T-helper 2 cell treated with Interferon-gamma antibody and Interleukin-4, amounts not matched to agents 5 μg/mL and 100 μg/mL, for 36 hours (primary cell): ENCODE measurements at places on chromosomes 5 and 9.

- DNase-seq = no peak
Measured at GRCh38 chr9:100083448-100084127, 15.2 kb downstream of the ERP44 start.

GRCh38 chr5:55982957-55983381 is 11.8 kb downstream of the IL6ST start:
- no peak for DNase-seq

DNA sequence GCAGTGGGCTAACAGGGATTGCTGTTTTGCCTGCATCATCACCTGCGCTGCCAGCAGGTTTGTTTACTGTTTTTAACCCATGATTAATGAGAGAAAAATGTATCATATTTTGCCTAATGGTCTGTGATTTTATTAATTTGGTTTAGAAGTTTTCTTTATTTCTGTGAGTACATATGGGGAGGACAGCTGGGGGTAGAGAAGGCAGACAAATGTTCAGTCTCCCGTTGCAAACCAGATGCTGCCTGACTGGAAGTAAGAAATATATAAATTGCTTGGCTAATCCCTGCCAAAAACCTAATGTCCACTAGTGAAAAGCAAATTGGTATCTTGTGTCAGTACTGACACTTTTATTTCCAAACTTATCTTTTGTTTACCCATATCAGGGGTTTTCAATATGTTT is 1766.1 kb upstream of the C9orf72 start:
- DNase-seq = no peak

DNA sequence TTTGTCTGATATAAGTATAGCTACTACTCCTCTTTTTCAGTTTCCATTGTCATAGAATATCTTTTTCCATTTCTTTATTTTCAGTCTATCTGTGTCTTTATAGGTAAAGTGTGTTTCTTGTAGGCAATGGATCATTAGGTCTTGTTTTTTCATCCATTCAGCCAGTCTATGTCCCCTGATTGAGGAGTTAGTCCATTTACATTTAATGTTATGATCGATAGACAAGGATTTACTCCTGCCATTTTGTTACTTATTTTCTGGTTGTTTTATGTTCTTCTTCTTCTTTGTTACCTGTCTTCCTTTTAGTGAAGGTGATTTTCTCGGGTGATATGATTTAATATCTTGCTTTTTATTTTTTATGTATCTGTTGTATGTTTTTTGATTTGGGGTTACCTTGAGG is 169.0 kb downstream of the BARX1 start:
- no peak for DNase-seq

GRCh38 chr5:113194125-113194524 is 217.5 kb downstream of the DCP2 start:
- DNase-seq = no peak

DNA sequence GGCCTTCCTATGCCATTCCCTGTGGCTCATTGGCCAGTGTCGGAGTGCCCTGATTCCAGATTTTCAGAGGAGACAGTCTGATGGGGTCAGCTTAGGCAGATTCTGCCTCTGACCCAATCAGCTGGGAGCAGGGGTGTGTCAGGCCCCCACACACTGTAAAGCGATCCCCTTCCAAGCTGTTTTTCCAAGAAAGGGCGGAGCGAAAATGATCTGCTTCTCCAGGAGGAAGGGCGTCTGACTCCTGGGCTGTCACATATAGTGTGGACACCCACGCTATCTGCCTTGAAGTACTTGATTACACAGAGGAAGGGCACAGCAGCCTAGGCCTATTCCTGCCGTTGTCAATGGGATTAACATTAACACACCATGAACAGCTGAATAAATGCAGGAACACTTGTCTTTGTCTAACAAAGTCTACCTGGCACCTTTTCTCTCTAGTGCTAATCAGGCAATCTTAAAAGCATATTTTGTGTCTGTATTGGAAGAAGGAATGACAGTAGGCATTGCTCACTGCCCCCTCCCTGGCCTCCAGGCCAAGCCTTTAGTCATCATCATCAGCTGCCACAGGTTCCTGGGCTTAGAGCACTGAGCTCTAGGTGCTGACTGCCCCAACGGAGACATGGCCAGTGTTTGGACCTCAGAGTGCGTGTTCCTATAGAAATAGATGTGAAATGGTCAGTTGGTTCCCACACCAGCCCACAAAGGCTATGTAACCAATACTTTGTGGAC is 218.7 kb downstream of the MELK start:
- DNase-seq = no peak

GRCh38 chr5:126107381-126107780 is 315.8 kb upstream of the GRAMD2B start:
- DNase-seq = no peak

DNA sequence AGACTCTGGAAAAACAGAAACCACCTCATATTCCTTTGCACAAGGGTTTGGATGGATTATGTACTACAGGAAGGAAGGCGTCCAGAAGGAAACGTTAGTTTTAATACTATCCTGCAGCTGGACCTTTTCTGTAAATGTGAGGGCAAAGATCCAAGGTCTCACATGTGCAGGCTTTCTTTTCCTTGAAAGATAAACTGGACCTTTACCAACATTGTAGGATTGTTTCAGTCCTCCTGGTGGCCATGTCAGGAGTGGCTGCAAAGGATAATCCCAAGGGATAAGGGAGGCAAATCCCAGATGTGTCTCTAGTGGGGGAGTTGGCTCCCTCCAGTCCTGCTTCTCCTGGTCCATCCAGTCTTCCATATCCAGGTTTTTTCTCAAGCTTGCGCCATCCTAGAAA is 397.5 kb downstream of the HTR1A start:
- DNase-seq = no peak

- no peak for DNase-seq
Measured at GRCh38 chr5:9239626-9240025, 306.2 kb downstream of the SEMA5A start.

DNA sequence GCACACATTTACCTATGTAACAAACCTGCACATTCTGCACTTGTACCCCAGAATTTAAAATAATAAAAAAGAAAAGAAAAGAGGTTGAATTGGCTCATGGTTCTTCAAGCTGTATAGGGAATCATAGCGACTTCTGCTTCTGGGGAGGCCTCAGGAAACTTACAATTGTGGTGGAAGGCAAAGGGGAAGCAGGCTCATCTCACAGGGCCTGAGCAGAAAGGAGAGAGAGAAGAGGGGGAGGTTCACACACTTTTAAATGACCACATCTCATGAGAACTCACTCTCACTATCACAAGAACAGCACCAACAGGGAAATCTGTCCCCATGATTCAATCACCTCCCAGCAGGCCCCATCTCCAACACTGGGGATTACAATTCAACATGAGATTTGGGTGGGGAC is 214.6 kb downstream of the CDK5RAP2 start:
- DNase-seq = no peak

DNA sequence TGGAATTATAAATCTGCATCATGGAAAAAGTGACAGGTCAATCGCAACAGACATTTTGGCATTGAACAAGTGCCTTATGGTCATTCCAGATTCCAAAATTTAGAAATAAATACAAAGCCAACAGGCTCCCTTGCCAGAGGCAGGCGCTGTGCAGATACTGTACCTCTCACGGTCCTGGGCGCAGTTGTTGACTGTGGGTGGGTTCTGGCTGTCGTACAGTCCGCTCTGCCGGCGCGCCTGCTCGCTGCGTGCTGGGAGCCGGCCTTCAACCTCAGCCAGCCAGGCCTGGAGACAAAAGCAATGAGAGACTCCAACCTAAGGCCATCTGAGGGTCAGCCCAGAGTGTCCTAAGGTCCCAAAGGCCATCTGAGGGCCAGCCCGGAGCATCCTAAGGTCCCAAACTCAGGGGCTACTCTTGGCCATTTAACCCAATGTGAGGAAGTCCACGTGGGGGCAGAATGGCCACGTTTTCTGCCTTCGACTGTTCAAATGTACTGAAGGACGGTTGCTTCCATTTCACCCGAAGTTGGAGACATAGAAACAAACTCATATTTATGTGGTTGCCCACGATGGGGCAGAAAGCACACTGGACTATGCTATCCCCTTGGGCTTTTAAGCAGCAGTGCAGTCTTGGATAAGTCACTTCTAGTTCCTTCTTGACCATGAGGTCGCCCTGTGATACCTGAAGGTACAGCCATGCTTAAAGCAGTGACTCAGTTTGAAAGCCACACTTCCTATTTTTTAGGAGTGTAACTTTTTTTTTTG is 65.2 kb downstream of the USP20 start:
- DNase-seq = no peak

GRCh38 chr5:134127376-134127861 is 12.9 kb downstream of the TCF7 start:
- no peak for DNase-seq

GRCh38 chr5:141743866-141744272 is 61.8 kb upstream of the ARAP3 start:
- no peak for DNase-seq

GRCh38 chr9:135550344-135550918 is 4.5 kb downstream of the OBP2A start:
- DNase-seq = no peak

DNA sequence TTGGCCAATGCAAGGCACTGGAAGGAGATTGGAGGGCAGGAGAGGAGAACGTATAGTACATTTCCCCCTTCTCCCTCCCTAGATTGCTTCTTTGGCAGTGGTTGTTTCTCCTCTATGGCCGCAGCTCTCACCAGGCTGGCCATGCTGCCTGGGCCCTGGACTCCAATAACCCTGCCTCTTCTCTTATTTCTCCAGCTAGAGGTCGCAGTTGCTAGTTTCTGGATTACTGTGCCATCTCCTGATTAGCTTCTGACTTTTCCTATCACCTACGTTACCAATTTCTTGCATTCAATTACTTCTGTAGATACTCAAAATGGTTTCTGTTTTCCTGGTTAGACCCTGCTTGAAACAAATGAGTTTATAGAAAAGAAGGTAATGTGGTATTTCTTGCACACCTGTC is 2.4 kb upstream of the MACIR start:
- no peak for DNase-seq

- DNase-seq = no peak
Measured at GRCh38 chr9:114424126-114424525, 36.3 kb upstream of the AKNA start.

DNA sequence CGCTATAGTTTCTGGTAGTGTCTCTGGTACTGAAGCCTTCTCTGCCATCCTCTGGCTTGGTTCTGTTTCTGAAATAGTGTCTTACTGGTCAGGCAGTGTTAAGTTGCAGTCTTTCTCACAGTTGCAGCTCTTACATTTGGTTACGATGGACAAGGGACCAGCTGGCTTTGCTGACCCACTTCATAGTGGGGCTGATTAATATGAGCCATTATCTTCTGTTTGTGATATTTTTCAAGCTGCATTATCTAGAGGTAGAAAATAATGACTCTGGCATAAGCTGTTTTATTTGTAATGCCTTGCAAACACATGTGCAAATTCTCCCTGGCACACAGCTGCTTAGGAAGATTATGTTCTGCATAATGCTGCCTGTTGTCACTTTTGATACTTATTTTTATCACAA is 199.1 kb downstream of the KDM4C start:
- no peak for DNase-seq

DNA sequence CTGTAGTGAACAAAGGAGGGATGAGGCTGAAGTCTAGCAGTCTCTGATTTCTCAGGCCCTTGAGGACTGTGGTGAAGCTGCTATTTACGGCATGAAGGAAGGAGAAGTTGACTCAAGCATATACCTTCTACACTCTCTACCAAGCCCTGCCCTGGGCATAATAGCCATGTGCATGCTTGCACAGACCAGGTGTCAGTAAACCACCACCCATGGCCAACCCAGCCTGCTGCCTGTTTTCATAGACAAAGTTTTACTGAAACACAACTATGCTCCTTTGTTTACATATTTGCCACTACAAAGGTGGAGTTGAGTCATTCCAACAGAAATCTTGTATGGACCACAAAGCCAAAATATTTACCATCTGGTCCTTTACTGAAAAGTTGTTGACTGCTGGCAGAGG is 126.9 kb downstream of the PAPPA start:
- no peak for DNase-seq

DNA sequence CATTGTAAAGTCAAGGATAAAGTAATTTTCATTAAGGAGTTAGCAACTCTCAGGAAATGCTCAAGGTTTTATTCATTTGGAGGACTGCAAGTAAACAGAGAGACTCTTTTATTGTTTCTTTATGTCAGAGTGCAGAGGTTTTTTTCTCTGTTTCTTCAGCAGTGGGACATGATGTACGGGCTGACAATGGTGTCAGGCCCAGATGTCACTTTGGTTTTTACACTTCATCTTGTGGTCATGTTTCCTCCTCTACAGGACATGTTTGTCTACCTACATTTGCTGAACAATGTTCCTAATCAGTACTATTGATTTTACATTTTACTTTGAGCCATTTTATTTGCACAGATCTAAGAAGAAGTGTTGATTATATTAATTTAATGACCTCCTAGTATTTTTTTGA is 72.8 kb upstream of the PARP8 start:
- DNase-seq = peak; percentile 12

- no peak for DNase-seq
Measured at GRCh38 chr5:146632620-146633322, 116.8 kb upstream of the GPR151 start.

GRCh38 chr5:140202078-140202477 is 27.1 kb downstream of the CYSTM1 start:
- no peak for DNase-seq

DNA sequence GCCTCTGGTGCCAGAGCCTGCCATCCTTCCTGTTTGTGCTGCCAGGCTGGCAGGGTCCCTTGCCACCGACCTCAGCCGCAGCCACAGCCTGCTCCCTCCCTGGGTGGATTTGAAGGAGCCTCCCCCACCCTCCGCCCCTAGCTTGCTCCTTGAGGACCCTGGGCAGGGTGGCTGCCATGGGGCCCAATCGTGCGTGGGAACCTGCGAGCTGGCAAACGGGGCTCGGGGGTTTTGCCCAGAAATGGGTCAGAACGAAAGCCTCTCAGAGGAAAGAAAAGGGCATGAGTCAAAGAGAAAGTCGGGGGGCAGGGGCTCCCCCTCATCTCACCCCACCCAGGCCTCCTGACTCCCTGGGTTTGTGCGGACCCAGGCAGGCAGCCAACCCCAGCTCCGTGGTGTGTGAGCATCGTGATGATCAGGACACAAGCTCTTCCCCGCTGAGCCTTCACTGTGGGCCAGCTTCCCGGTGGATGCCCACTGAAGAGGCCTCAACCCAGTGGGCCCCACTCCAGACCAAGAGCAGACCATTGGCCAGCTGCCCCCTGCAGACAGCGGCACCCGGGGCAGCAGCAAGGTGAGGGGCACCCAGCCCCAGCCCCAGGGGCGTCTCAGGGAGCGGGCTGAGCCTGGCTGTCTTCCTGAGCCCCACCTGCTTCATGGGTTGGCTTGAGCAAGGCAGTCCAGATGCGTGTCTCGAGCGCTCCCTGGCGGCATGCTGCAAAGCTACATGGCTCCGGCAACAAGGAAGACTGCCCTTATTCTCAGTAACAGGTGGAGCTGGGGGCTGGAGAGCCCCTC is 3.0 kb upstream of the FUT7 start:
- peak; percentile 80 for DNase-seq

- no peak for DNase-seq
Measured at GRCh38 chr5:170223906-170224305, 8.9 kb upstream of the C5orf58 start.

DNA sequence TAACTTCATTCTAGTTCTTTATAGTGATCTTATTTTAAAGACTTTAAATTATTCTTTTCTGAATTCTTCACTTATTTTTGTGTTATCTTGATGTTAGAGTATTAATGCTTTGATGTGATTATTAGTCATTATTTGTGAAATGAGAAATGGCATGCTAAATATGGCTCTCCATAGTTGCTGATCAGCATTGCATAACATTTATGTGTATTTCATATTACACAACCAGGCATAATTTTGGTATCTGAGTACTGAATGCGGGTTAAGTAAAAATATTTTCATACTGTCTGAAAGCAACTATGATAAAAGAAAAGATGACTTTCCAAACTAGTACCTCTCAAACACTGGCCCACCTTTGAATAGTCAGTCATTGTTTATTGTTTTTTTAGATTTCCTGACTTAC is 41.1 kb upstream of the CCNH start:
- no peak for DNase-seq
